Hematopoietic multipotent progenitor cell treated with erythropoietin and hydrocortisone succinate and interleukin-3 and kit ligand, for 6 days (in vitro differentiated cells): ENCODE measurements at places on chromosomes 13 and 19.

DNA sequence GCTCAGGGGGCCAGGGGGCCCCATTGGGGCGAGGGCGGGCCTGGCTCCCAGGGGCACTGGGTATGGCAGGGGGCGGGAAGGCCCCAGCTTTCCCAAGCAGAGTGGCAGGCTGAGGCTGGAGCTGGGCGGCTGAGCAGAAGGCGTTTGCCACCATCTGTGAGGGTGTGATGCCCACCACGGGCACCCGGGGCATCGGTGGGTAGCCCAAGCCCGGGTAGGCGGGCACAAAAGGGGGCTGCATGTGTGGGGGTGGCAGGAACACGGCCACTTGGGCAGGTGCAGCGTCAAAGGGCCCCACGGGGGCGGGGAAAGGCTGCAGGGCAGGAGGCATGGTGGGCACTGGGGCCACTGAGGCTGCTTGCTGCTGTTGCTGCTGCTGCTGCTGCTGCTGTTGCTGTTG is 22.8 kb downstream of the NUMBL start:
- no peak for DNase-seq

GRCh38 chr13:107590556-107590955 is 624.8 kb downstream of the LIG4 start:
- no peak for DNase-seq

DNA sequence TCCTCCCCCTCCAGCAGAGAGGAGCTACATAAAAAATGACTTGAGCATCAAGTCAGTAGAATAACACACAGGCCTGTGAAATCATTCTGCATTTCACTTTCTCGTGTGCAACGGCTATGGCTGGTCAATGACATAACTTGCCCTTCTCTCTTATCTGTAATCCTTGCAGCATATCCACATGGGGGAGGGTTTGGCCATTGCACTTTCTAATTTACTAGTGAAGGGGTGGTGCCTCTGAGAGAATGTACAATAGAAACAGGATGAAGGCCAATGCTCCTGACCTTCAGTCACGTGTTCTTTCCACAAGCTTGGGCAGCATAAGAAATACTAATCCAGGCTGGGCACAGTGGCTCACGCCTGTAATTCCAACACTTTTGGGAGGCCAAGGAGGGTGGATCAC is 641.0 kb upstream of the ARGLU1 start:
- DNase-seq: no peak

- DNase-seq: no peak
Observed at GRCh38 chr13:33014291-33014690, 1.9 kb upstream of the KL start.

DNA sequence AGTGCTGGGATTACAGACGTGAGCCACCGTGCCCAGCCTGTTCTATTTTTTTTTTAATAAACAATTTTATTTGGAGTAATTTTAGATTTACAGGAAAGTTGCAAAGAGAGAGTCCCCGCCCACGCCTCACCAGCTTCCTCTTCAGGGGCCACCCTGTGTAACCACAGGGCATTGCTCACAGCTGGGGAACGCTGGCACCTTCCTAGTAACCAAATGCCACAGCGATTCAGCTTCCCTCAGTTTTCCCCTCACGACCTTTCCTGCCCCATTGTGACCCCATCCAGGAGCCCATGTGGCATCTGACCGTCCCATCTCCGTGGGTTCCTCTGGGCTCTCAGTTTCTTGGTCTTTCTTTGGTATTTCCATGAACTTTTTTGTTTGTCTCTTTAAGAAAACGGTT is 83.9 kb downstream of the GNG7 start:
- peak; percentile 86 for DNase-seq

DNA sequence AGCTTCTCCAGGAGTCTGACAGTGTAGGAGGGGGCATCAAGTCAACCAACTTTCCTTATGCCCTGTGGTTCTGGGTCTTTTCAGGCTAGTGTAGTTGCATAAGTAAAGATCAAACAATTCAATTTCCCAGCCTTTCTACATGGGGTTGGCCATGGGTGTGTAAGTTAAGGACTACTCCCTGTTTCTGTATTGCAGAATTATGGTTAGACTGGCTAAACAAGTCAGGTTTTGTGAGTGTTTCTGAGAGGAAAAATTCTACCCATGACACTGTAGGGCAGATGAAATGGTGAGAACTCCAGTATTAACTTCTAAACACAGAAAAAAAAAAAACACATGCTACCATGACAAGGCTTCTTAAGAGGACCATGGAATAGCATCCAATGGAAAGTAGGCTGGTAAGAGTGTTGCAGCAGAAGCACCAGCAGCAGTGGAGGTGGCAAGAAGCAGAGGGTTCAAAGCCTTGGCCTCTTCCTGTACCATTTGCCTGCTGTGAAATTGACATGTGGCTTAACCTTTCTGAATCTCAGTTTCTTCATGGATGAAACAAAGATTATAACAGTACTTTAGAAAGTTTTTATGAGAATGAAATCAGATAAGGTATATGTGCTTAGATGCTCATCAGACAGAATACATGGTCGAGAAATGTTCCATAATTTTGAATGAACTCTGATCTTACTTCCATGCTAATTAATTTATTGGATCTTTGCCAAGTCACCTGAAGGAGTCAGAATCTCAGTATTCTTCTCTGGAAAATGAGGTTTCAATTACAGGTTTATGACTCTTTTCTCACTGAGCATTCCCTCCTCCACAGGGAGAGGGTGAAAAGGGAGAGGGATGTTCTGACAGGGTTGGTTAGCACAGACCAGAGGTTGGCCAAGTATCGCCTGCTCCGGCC is 11.4 kb upstream of the SCEL start:
- DNase-seq: no peak

GRCh38 chr19:870963-871401 is 11.5 kb downstream of the CFD start:
- DNase-seq: no peak

- DNase-seq: no peak
Observed at GRCh38 chr13:50722440-50723125, 120.9 kb downstream of the DLEU7 start.

- no peak for DNase-seq
Observed at GRCh38 chr13:77916488-77916887, 2.1 kb downstream of the EDNRB start.

GRCh38 chr19:57434386-57435061 is 601 bp upstream of the ZNF749 start:
- DNase-seq: no peak

DNA sequence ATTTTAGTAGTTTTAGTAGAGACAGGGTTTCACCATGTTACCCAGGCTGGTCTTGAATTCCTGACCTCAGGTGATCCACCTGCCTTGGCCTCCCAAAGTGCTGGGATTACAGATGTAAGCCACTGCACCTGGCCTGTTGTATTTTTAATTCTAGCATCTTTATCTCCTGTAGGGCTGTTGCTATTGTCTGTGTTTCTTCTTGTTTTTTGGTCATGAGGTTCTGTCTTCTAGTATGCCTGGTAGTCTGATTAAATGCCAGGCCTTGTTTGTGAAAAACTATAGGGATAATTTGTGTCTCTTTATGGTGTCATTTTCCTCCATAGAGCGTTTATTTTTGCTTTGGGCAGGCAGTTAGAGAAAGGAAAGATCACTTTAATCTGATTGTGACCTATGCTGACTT is 3.1 kb downstream of the ARHGEF18 start:
- DNase-seq: no peak

- DNase-seq: peak; percentile 62
Observed at GRCh38 chr19:16136185-16136999, 7.1 kb upstream of the HSH2D start.

DNA sequence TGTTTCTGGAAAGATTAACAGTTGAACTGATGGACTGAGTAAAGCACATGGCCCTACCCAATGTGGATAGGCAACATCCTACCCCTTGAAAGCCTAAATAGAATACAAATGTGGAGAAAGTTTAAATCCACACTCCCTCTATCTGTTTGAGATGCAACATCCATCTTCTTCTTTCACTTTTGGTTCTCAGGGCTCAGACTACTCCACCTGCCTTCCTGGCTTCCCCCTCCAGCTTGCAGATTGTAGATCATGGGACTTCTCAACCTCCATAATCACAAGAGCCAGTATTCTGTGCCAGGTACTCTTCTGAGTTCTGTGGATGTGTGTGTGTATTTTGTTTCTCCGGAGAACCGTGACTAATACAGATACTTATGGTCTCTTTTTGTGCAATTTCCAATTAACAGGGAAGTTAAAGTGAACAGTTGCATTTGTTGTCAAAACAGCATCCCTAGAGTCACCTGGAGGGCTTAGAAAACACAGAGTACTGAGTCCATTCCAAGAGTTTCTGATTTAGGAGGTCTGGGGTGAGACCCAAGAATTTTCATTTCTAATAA is 590.3 kb upstream of the MIR17HG start:
- no peak for DNase-seq

GRCh38 chr13:91540158-91540736 is 141.8 kb downstream of the GPC5 start:
- peak; percentile 36 for DNase-seq

DNA sequence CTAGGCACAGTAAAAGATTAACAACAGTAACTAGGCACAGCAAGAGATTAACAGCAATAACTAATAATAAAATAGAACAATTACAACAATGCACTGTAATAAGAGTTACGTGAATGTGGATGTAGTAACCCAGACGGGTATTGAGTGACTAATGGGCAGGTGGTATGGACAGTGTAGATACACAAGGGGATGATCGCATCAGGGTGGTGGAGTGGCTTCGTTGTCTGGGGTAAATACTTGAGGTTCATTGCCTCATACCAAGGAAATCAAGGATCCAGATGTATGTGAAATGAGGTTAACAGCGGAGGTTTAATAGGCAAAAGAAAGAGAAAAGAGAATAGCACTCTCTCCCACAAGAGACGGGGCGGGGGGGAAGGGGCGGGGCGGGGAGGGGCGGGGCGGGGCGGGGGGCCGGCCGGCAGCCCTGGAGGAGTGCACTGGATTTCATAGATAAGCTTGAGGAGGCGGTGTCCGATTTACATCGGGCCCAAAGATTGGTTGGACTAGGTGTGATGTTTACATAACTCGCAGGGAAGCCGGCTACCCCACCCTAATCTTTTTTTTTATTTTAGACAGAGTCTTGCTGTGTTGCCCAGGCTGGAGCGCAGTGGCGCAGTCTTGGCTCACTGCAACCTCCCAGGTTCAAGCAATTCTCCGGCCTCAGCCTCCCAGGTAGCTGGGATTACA is 106.3 kb downstream of the KCTD15 start:
- peak; percentile 9 for DNase-seq

DNA sequence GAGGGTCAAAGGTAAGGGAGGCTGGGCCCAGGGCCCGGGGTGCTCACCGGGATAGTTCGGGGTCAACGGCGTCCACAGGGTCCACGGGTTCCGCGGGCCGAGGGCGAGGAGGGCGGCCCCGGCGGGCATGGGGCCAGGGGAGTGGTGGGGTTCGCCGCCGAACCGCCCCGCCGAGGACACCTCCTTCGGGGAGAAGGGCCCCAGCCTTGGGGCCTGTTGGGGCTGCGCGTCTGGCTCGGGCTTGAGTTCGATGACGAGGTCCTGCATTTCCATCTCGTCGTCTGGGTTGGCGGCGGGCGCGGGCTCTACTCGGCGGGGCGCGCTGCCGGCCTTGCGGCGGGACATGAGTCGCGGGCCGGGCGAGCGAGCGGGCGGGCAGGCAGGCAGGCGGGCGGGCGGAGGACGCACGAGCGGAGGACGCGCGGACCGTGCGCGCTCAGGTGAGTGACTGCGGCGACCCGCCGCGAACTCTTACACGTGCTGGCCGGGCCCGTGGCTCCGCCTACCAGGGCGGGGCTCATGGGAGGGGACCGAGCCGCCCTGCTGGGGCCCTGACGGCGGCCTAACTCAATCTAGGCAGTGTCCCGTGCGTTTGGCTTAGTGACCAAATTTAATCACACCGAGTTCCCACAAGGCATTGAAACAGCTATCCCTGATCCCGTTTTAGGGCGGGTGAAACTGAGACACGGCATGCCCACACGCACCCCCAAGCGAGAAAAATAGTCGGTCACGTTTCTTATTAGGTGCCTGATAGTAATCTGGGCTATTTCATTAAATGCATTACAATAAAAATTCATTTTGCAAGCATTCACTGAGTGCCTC is at the start of gene ZNF296:
Gene ZNF296 (minus strand): TSS at position 450 of the 822 bp plus-strand sequence. CDS start 105 bp downstream, at position 345.
- DNase-seq: peak; percentile 90

- peak; percentile 86 for DNase-seq
Observed at GRCh38 chr19:48842789-48843162, 6.5 kb upstream of the HSD17B14 start.

- no peak for DNase-seq
Observed at GRCh38 chr13:45456196-45456972, 8.4 kb upstream of the COG3 start.

DNA sequence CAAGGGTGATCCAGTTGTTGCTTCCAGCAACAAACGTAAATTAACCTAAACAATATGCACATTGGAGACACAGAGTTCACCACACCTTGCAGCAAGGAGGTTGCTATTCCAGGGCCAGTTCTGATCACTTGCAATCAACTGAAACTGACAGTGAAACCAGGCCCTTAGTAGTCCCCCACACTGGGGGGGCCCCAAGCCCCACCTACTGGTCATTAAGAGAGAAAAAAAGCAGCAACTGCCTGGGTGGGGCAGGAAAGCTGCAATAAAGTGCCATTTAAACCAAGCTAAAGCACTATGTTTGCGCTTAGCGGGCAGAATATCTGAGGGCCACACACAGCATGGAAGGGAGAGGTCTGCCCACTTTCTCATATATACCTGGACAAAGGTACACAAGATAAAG is 51.5 kb downstream of the ATP7B start:
- DNase-seq: peak; percentile 58

GRCh38 chr19:48490981-48491792 is 20.4 kb downstream of the LMTK3 start:
- DNase-seq: peak; percentile 81

- DNase-seq: peak; percentile 6
Observed at GRCh38 chr19:16003391-16003790, 54.6 kb downstream of the OR10H4 start.

DNA sequence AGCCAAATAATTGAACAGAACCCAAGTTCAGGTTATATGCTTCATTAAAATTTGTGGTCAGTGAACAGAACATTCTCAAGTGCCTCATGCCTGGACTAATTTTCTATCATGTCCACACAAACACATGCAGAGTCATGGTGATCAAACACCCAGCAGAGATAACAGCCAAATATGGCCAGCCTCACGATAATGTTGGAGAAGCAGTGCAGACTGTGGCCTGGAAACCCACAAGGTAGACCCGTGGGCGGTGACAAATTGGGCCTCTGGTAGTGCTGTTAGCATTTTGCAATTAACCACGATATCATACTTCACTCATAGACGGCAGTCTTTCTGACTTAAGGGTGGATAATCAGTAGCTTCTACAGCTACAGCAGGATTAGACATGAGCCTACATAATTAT is 35.0 kb upstream of the VWA8 start:
- DNase-seq: peak; percentile 99

DNA sequence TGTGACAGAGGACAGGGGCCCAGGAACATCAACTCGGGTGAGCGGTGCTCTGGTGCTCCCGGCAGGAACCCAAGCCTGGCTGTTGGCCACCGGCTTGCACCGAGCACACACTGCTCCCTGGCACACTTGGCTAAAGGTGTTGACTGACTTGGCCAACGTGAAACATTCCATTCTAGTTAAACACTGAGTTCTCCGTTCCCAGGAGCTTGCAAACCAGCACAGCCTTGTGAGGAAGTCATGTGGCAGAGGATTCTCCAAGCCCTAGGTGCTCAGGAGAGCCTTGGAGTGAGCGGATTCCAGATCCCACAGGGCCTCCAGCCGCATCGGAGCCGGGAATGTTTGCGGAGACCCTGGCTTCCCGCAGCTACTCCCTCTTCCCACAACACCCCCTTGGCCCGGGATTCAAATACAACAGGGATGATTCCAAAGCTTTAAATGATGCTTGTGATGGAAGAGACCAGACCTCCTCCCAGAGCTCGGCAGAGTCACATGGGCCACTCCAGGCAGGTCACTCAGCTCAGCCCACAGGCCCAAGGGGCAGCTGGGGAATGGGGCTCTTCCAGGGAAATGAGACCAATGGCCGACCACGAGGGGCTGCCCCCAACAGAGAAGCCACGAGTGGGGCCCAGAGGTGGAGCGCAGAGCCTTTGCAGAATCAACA is 2.9 kb downstream of the C13orf46 start:
- DNase-seq: no peak
